ENCODE measurements at places on chromosomes 13 and 19.

DNA sequence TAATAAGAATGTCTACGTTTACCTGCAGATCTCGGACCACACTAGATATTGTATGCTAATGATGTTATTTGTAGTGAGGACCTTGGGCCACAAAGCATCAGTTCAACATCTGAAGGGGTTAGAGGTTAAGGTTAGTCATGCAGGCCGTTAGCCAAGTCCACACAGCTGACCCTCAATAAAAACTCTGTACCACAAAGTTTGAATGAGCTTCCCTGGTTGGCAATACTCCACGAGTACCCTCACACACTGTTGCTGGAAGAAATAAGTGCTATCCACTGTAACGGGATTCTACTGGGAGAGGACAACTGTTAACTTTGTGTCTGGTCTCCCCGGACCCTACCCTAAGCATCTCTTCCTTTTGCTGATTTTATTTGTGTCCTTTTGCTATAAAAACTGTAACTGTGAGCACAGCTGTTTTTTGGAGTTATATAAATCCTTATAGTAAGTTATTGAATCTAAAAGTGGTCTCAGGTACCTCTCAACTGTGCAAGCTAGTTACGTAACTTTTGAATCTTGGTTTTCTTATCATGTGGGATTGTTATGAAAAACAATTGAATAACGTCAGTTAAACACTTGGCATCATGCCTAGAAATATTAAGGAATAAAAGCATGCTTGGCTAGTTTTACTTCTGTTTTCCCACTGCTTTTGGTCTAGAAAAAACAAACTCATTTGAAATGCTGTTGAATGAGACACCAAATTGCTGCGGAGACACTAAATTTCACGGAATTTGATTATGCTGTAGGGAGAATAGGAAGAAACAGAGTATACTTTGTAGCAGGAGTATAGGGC, 181.5 kb downstream of the DNAJC3 start:
- DNase-seq, result no peak

DNA sequence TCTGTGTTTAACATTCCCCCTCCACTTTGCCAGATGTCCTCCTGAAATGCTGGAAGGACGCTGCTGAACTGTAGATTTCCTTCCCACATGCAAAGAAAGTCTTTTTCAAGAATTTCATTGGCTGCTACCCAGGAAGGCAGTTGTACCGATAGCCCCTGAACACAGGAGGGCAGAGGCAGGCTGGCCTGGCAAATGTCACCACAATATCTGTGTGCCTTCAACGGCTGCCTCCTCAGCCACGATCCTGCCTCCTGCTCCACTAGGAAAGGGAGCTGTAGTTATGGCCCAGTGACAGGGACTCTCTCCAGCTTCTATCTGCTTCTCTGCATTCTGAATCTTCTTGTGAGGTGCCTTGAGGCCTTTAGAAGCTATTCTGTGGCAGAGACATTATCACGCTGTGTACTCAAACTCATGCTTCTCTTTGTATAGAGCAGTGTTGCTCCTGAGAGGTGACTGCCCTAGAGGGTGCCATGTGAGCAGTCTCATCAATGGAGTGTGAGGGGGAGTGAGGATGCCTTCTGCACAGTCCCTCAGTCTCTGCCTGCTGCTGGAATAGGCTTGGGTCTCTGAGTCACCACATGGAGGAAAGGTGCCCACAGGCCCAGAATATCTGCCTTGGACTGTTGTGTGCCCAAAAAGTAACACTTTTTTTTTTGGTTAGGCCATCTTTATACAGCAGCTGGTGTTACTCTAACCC, 279.8 kb downstream of the DNAJC15 start:
- DNase-seq, result peak; percentile 59

- DNase-seq, result no peak
Observed at GRCh38 chr13:99834246-99834645, 137.3 kb downstream of the ZIC5 start.

- no peak for DNase-seq
Observed at GRCh38 chr19:42111811-42112210, 20.4 kb downstream of the POU2F2 start.

DNA sequence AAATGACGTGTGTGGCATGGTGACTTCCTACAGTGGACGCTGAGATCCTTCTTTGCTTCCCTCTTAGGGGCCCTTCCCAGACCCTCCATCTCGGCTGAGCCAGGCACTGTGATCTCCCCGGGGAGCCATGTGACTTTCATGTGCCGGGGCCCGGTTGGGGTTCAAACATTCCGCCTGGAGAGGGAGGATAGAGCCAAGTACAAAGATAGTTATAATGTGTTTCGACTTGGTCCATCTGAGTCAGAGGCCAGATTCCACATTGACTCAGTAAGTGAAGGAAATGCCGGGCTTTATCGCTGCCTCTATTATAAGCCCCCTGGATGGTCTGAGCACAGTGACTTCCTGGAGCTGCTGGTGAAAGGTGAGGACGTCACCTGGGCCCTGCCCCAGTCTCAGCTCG, 5.2 kb downstream of the LAIR2 start:
- no peak for DNase-seq

GRCh38 chr13:74406420-74406819, 272.2 kb upstream of the KLF12 start:
- DNase-seq, result no peak

- DNase-seq, result no peak
Observed at GRCh38 chr19:49856574-49857021, 5.6 kb downstream of the PTOV1 start.

- no peak for DNase-seq
Observed at GRCh38 chr13:60112771-60113170, 51.0 kb downstream of the DIAPH3 start.

GRCh38 chr13:92967923-92968322, 258.7 kb upstream of the GPC6 start:
- DNase-seq, result no peak

- no peak for DNase-seq
Observed at GRCh38 chr19:57599377-57599760, 316 bp upstream of the ZNF530 start.

DNA sequence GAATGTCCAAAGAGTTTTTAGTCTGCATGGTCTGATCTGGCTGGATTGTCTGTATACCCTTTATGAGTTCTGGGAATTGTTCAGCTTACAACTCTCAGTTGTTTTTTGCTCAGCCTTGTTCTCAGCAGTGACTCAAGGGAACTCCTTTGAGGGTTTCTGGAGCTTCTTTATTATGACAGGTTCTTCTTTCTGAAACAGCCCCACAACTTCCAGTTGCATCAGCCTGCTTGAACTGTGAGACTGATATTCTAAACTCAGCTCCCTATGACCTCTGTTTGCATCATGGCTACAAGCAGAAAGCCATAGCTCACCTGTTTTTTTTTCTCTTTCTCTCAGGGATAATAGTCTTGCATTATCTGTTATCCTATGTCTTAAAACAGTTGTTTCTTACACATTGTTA, 85.0 kb downstream of the TDRD3 start:
- no peak for DNase-seq

GRCh38 chr13:38255600-38255999, 94.1 kb upstream of the UFM1 start:
- DNase-seq, result no peak

GRCh38 chr19:16257509-16258002, 59.8 kb downstream of the AP1M1 start:
- no peak for DNase-seq

DNA sequence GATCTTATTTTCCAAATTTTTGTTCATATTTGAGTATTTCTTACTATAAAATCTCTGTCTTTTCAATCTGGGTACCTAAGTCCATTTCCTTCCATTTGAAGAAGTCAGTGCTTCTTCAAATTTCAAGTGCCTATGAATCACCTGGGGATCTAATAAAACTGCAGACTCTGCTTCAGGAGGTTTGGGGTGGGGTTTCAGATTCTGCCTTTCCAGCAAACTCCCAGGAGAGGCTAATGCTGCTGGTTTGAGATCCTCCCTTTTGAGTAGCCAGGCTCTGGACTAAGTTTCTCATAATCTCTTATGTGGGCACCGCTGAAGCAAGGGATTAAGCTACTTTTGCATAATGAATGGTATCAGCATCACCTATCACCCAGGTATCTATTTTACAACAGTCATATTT, 242.4 kb downstream of the RGCC start:
- no peak for DNase-seq

GRCh38 chr19:34960940-34961679, 2.9 kb downstream of the ZNF792 start:
- DNase-seq, result no peak

- no peak for DNase-seq
Observed at GRCh38 chr19:41297628-41298347, 12.2 kb upstream of the CCDC97 start.

- no peak for DNase-seq
Observed at GRCh38 chr19:19142347-19142746, 4.1 kb upstream of the TMEM161A start.

GRCh38 chr19:1362387-1363257, 21.1 kb upstream of the NDUFS7 start:
- DNase-seq, result no peak

Measured in LNCaP clone FGC (cell line).